ENCODE measurements at places on chromosomes 2 and 18. TPM values are rescaled to one million over a fixed set of nuclear protein-coding genes. Genes with fewer than 3 reads are reported as not detected.

DNA sequence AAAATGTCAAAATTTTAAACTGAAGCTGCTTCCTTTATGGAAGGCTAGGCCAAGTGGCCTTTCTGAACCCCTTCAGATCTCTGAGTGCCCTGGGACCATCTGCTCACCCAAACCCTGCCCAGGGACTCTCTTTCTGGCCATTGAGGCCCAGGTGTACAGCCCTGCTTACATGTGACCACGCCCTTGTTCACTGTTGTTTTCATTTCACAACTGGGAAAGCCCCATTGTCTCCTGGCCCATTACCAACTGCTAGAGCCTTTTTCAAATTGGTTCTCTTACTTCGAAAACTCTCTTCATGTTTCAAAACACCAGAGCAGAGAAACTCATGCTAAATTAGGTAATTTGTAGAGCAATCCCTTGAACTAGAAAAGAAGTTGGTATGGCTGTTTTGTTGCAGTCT is 219.5 kb upstream of the TANK start:
- peak; percentile 5 for DNase-seq

- no peak for DNase-seq
These were observed 202.6 kb downstream of the LDLRAD4 start for GRCh38 chr18:13420969-13421686.

CDH20 gene
- not detected for total RNA-seq

DNA sequence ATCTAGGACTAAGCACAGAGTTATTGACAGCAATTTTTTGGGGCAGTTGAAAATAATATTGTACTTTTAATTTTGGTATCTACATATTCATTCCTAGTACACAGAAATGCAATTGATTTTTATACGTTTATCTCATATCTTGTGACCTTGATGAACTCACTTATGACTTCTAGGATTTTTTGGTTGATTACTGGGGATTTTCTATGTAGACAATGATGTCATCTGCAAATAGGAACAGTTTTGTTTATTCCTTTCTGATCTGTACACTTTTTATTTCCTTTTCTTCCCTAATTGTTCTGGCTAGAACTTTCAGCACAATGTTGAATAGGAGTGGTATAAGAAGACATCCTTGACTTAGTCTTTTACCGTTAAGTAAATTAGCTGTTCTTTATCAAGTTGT is 143.5 kb upstream of the PGAP1 start:
- DNase-seq: no peak

CFC1 gene
- total RNA-seq: not detected

TMEM185B gene
- total RNA-seq: 20.0 TPM

OTX1 gene
- total RNA-seq: not detected

DNA sequence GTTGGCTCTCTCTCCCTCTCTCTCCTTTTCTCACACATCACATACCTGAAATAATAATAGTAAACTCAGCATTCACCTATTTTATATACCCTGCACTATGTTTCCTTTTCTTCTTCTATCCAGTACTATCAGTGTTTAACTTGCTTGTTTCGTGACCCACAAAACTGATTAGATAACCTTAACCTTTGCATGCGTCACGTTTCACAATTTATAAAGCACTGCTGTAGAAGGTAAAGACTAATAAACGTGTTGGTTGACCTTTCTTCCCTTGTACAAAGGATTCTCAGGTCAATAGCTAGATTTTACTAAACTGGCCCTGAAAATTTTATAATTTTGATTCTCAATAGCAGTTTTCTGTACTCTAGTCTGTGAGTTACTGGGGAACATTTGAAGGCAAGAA is 791.7 kb downstream of the DPP10 start:
- no peak for DNase-seq

DNA sequence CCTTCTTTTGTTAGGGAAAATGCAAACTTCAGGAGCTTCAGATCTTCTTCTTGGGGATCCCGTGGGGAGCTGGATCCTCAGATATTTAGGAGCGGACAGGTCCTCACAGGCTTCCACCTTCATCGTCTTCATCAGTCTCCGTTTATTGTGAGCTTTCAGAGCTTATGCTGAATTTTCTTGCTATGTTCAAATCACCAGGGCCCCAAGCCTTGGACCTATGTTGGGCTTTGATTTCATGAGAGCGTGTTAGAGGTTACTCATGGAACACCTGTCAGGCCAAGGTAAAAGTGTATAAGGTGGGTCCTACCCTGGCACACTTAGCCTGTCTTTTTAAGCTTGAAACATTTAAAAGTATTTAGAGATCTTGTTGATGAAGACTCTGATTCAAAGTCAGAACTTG is 212.9 kb downstream of the FAM210A start:
- no peak for DNase-seq

DNA sequence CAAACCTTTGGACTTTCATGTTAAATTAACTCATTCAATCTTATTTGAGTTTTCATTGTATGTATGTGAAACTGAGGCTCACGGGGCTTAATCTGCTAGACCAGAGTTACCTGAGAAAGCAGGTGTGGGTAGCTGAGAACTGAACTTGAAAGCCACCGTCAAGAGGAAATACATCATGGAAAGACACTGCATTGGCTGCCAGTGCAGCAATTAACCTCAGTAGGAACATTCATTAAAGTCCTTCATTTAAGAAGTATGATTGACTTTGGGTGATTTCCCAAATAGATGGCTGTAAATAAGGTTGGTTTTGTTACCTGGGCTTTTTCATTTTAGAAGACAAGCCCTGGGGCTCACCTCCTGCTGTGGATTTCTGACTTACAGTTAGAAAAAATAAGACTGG is 36.5 kb upstream of the MGAT5 start:
- DNase-seq: peak; percentile 28

DNA sequence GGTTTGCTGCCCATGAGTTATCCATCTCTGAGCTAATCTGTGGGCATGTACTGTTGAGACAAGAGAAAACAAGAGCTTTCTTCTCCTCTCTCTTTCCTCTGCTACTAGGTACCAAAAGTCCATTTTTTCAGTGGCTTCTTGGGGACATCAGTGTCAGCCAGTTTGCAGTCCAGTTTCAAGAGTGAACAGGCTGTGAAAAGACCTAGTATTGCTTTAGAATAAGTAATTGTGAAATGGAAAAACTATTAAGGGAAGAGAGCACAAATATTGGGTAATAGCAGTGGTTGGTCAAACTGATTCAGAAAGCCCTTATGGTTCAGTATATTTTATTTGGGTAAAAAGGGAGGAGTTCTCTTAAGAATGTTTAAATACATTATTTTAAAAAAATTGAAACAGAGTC is 33.0 kb upstream of the MEP1B start:
- DNase-seq: no peak

All from naive thymus-derived CD4-positive, alpha-beta T cell (primary cell).